ENCODE measurements at places on chromosomes 11 and 22.
A peak's percentile ranks its signal among the peaks of the same experiment; 100 is the strongest.

GRCh38 chr11:110455718-110456117 is 26.0 kb downstream of the FDX1 start:
- no peak for DNase-seq

GRCh38 chr11:62545437-62546243 is 966 bp downstream of the AHNAK start:
- DNase-seq, result no peak

DNA sequence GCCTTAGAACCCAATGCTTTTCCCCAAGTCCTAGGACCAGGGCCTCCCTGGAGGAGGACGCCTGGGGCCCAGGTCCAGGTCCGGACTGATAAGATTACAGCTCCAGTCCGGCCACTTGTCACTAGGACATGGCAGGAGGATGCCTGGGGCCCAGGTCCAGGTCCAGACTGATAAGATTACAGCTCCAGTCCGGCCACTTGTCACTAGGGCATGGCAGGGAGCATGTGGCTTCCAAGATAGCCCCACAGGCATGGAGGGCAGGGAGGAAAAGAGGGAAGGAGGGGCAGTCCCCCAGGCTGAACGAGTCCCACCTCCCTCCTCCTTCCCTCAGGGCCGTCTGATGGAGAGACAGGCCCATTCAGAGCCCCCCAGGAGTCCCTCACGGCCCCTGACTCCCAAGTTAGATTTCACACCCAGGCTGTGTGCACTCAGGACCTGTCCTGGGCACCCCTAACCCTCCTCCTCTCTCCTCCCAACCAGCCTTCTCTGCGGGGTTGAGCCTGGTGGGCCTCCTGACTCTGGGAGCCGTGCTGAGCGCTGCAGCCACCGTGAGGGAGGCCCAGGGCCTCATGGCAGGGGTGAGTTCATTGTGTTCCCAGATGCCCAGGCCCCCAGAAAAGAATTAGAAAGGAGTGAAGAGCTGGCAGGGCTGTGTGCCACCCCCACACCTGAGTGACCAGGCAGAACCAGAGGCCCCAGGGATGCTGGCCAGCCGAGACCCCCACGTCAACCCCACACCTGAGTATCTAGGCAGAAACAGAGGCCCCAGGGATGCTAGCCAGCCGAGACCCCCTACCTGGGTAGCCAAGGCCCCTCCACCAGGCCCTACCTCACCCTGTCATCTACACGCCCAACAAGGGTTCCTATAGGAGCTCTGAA is 2.1 kb downstream of the TSPAN32 start:
- DNase-seq, result no peak

- DNase-seq, result no peak
Observed at GRCh38 chr11:2709429-2709828, 9.6 kb upstream of the KCNQ1OT1 start.

- no peak for DNase-seq
Observed at GRCh38 chr11:120558744-120559431, 47.3 kb downstream of the GRIK4 start.

- DNase-seq, result peak; percentile 56
Observed at GRCh38 chr22:39471381-39472141, 14.7 kb downstream of the MGAT3 start.

DNA sequence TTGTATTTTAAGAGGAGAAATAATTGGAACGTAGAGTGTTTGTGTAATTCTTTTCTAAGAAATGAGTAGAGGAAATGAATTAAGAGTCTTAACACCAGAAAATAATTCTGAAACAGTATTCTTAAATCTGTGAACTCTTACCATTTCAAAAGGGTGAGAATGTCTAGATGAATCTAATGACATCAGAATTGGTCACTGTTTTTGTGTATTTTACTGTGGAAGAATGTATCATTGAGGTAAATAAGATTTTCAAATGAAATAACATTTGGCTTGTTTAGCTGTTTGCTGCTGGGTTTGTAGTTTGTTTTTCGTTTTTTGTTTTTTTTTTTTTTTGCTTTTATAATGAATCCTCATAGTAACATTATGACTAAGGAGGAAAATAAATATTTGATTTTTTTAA is 97.6 kb downstream of the EMSY start:
- DNase-seq, result no peak

GRCh38 chr11:33926671-33927552 is 35.0 kb upstream of the LMO2 start:
- no peak for DNase-seq

- DNase-seq, result no peak
Observed at GRCh38 chr11:72899238-72899637, 85.0 kb downstream of the ATG16L2 start.

- no peak for DNase-seq
Observed at GRCh38 chr11:119772641-119773415, 43.8 kb upstream of the NECTIN1 start.

DNA sequence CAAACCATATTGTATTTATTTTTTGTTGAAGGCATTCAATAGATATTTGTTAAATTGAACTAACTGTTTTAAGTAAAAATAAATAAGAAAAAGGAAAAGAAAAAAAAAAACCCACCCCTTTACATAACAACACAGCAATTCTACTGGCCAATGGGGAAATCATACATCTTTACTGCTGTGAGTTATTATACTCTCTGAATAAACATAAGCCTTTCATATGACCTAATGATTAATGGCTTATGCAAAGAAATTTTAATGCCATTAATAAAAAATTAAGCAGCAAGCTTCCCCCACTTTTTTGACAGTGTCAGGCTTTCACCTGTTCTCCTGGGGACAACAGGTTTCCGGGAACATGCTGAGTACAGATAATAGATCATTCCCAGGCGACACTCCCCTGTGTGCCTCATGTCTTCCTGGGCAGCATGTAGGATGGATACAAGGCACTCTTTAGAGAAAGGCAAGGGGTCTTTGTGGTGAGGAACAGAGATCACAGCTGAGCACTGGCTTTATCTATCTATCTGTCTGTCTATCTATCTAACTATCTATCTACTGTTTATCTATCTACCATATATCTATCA is 676.0 kb downstream of the NTM start:
- DNase-seq, result no peak

DNA sequence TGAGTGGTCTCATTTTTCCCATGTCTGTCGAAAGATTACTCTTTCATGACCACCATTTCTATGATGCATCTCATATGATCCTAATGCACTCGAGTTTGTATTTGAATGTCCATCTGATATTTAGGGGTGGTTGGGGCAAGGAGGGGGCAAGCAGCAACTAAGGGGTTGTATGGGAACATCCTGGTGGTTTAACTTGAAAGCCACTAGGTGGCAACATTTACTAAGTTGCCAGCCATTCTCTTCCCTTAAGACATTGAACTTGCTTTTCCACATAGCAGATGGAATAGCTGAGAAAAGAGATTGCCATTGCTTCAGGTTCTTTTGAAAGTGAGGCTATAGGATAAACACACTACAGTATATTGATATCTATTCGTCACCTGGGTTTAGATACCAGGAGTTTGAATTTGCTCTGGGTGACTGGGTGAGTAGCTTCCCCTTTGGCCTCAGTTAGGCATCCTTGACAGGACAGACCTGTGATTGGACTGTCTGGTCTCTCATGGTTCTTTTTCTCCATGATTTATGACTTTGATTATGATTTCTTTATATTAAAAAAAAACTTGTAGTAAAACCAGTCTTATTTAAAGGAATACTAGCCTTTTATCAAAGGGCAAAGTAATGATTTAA is 32.4 kb downstream of the NF2 start:
- no peak for DNase-seq

GRCh38 chr11:123474994-123475393 is 44.9 kb downstream of the GRAMD1B start:
- DNase-seq, result no peak

- DNase-seq, result no peak
Observed at GRCh38 chr11:68934666-68935065, 31.0 kb downstream of the IGHMBP2 start.

DNA sequence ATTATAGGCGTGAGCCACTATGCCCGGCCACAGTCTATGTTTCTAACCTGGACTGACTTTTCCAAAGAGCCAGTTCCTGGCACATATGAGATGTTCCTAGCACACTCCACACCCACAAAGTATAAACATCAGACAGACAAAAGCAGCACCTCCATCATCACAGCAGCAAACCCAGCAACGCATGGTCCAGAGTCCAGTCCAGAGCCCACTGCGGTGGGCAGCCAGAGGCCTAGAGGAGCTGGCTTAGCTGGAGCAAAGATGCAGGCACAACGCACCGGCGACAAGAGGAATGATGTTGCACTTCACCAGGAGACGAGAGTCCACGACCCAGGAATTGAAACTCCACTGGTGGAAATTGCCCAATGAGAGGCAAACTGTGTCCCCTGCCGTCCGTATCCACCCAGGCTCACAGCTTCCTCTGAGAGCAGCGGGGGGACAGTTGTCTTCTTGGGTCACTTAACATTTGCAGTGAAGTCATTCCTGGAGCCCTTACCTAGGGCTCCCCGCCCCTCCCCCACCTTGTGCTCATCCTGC is 36.6 kb downstream of the RPS6KA4 start:
- no peak for DNase-seq

- no peak for DNase-seq
Observed at GRCh38 chr22:40853961-40854360, 2.5 kb downstream of the ST13 start.

GRCh38 chr11:68411501-68411991 is 49.0 kb upstream of the PPP6R3 start:
- no peak for DNase-seq

- DNase-seq, result no peak
Observed at GRCh38 chr11:2849994-2850770, 35.4 kb downstream of the CDKN1C start.

- no peak for DNase-seq
Observed at GRCh38 chr11:61526229-61526628, 17.7 kb downstream of the LRRC10B start.

- DNase-seq, result no peak
Observed at GRCh38 chr11:10484461-10485180, 29.6 kb downstream of the AMPD3 start.

- no peak for DNase-seq
Observed at GRCh38 chr11:102306817-102307726, 10.2 kb upstream of the BIRC3 start.

GRCh38 chr11:44776551-44777208 is 49.9 kb downstream of the TSPAN18 start:
- no peak for DNase-seq

DNA sequence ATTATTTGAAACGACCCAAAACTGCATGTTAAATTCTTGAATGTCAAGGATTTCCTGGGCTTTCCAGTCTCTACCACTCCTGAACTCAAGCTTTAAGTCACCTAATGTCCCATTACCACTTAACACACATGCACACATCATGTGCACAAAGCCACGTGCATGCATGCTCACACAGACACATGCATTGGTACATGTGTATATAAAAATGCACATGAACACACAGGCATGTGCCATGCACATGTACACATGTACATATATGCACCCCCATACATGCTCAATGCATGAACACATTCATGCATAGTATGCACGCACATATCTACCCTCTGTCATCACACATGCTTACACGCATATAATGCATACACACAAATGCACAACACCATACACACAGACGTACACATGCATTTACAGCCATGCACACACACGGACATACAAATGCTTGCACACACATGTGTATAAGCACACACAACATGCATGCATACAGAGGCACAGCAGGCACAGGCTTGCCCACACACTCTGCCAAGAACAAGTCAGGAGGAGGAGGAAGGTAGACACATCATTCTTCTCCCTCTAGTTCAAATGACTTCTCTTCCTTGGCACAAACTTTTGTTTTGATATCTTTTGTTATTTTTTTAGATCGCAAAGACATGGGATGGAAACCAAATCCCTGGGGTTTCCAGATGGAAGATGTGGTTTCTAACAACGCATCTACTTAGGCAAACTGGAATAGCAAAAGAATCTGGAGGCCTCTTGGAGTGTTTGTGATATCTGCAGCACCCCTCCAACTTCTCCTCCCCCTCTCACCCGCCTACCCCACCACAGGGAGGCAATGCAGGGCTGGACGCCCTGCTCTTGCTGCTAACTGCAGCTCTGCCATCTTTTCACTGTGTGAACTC is 24.6 kb downstream of the RASD2 start:
- DNase-seq, result no peak

GRCh38 chr11:116686866-116687265 is 85.9 kb downstream of the BUD13 start:
- DNase-seq, result no peak

- no peak for DNase-seq
Observed at GRCh38 chr11:109062445-109062844, 359.5 kb upstream of the C11orf87 start.

DNA sequence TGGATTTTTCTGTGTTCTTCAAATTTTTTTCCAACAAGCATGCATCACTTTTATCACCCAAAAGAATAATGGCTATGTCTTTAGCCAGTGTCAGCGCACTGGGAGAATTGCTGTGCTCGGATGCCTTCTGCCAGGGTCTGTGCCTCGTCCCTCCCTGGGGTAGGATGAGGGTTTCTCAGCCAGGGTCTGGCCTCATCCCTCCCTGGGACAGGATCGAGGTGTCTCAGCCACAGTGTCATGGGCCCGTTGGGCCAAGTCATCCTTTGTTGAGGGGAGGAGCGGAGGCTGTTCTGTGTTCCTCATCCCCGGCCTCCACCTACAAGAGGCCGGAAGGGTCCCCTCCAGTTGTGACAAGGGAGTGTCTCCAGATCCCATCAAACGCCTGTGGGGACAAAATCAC is 22.7 kb downstream of the LINC01488 start:
- no peak for DNase-seq

DNA sequence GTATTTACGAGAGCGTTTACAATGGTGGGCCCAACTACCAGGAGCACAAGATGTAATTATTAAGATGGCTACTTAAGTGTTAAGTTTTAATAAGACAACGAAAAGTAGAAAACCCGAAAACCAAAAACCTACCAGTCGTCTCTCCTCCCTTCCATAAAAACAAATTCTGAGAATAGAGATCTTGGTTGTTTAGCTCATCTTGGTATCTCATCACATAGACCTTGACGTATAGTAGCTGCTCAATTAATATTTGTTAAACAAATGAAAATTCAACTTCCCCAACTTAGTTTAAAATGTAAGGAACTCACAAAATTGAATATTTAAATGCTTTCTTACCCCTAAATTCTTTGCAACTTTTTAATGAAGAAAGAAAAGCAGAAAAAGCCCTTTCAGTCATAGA is 669 bp downstream of the KDM4D start:
- no peak for DNase-seq

- DNase-seq, result no peak
Observed at GRCh38 chr22:20178075-20178914, 27.4 kb upstream of the CCDC188 start.

GRCh38 chr11:98155696-98156095 is 865.1 kb upstream of the CNTN5 start:
- no peak for DNase-seq

GRCh38 chr22:20155330-20156041 is 4.6 kb upstream of the CCDC188 start:
- DNase-seq, result no peak

DNA sequence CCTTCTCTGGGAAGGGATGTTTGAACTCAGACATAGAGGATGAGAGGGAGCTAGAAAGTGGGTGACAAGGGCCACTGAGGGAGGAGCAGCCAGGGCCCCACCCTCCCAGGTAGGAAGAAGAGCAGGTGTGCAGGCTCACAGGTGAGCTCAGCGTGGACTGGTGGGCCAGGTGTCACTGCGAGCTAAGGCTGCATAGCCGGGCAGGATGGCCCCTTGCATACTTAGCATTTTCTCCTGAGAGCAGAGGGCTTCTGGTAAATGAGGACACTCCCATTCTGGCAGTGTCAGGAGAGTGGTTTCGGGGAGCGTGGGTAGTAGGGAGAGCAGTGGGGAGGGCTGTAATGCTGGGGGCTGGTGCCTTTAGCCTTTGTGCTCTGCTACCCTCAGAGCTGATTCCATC is 843.4 kb downstream of the TBC1D22A start:
- DNase-seq, result no peak

- DNase-seq, result no peak
Observed at GRCh38 chr11:22666688-22667439, 453 bp downstream of the GAS2 start.

GRCh38 chr11:101555366-101555765 is 28.4 kb downstream of the TRPC6 start:
- DNase-seq, result no peak
